MCF 10A (cell line): ENCODE measurements at places on chromosomes 2 and 18. TPM values are rescaled to one million over a fixed set of nuclear protein-coding genes. Genes with fewer than 3 reads are reported as not detected.

CPO gene
- total RNA-seq: not detected in 2 replicates

KCNG3 gene
- total RNA-seq: not detected in 2 replicates

IL37 gene
- total RNA-seq: not detected in 2 replicates

PLEKHB2 gene
- total RNA-seq: 57.6 and 78.1 TPM in 2 replicates

UNC80 gene
- total RNA-seq: not detected in 2 replicates

SLC9A4 gene
- total RNA-seq: 0.07 TPM in 1 of 2 replicates, not detected in the other

PDCD1 gene
- total RNA-seq: not detected in 2 replicates

HYCC2 gene
- total RNA-seq: 13.7 and 13.9 TPM in 2 replicates

TTC31 gene
- total RNA-seq: 17.6 and 18.1 TPM in 2 replicates

STARD7 gene
- total RNA-seq: 84.1 and 105 TPM in 2 replicates

TRPM8 gene
- not detected in 2 replicates for total RNA-seq

GPD2 gene
- total RNA-seq: 37.4 and 62.5 TPM in 2 replicates

SLC39A10 gene
- total RNA-seq: 47.8 and 59.8 TPM in 2 replicates

HAAO gene
- not detected in 2 replicates for total RNA-seq

EPB41L3 gene
- not detected in 2 replicates for total RNA-seq

ARHGAP25 gene
- 0.93 TPM in 2 replicates for total RNA-seq

HDLBP gene
- 670 and 743 TPM in 2 replicates for total RNA-seq

RAB6C gene
- not detected in 2 replicates for total RNA-seq

CXCR4 gene
- total RNA-seq: 0.54 and 1.1 TPM in 2 replicates

RAD51AP2 gene
- 0.10 and 0.14 TPM in 2 replicates for total RNA-seq

ANKRD30B gene
- not detected in 2 replicates for total RNA-seq

PER2 gene
- total RNA-seq: 8.9 and 13.8 TPM in 2 replicates

NLRC4 gene
- 0.12 and 0.27 TPM in 2 replicates for total RNA-seq

TRABD2A gene
- 17.3 and 20.0 TPM in 2 replicates for total RNA-seq

GRB14 gene
- total RNA-seq: 1.5 and 2.0 TPM in 2 replicates

CCDC121 gene
- total RNA-seq: 0.61 and 2.3 TPM in 2 replicates

ASB3 gene
- 19.7 and 20.3 TPM in 2 replicates for total RNA-seq

RUFY4 gene
- not detected in 2 replicates for total RNA-seq

CXCR1 gene
- total RNA-seq: 0.12 TPM in 1 of 2 replicates, not detected in the other

MAL gene
- total RNA-seq: not detected in 2 replicates

THOC1 gene
- 40.9 and 44.6 TPM in 2 replicates for total RNA-seq
